GM12878 (cell line): ENCODE measurements at places on chromosomes 12 and 14. TPM values are rescaled to one million over a fixed set of nuclear protein-coding genes. Genes with fewer than 3 reads are reported as not detected.

CRIP1 gene
- 203 and 207 TPM in 2 replicates for polyA plus RNA-seq

DNA sequence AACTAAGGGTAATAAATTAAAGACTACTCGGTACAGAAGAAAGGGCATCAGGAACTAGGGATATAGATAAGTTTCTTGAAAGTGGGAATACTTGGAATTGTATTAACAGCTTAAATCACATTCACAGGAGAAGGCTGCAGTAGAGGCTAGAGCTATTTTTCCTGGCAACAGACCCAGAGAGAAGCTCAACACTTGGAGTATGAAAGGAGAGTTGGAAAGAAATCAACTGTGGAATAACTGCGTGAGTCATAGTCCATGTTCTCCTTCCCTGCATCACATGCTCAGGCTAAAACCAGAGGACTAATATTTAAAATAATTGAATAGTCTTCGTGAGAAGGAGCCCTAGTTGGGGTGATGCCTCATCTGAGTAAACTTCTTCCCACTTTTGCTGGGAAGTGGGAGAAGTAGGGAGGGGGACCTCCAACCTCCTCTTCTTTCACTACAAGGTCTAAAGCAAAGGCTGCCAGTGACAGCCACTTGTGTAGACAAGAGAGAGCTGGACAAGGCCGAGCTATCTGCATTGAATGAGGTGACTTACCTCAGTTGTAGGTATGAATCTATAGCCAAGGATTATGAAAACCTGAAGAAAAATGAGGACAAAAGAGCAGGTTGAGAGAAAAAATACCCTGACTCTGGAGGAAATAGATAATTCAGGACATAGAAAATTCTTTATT, 32.7 kb downstream of the DYRK2 start:
- H3K4me3 ChIP-seq = no peak overlapping the region
- no peak for DNase-seq
- H3K27ac ChIP-seq = no peak overlapping the region
- H3K36me3 ChIP-seq = no peaks in the 10 kb centered on the region
- no peaks in the 10 kb centered on the region for H3K4me1 ChIP-seq
- no peaks in the 10 kb centered on the region for H3K27me3 ChIP-seq

DNA sequence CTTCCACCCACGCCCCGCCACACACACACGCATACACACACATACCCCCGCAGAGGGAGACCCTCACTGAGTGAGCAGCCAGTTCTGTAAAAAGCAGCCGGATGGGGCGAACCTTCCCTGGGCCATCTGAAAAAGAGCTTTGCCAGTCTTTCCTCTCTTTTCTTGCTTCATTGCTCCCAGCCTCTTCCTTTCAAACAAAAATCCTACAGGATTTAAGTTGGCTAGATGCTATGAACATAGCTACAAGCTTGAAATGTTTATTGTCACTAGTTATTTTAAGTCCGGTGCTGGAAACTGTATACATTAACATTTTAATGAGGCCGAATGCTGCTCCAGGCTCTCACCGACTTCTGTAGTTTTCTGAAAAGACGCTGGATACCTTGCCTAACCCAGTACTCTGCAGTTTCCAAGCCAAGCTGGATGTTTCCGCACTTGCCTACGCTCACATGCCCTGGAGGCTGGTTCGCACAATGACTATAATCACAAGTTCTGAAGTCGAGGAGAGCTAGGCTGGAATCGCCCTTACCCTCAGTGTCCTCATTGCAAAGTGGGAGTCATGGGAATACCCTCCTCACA, 39.2 kb downstream of the LTBP2 start:
- no peak overlapping the region for H3K4me3 ChIP-seq
- H3K4me1 ChIP-seq = no peaks in the 10 kb centered on the region
- DNase-seq = no peak

DNA sequence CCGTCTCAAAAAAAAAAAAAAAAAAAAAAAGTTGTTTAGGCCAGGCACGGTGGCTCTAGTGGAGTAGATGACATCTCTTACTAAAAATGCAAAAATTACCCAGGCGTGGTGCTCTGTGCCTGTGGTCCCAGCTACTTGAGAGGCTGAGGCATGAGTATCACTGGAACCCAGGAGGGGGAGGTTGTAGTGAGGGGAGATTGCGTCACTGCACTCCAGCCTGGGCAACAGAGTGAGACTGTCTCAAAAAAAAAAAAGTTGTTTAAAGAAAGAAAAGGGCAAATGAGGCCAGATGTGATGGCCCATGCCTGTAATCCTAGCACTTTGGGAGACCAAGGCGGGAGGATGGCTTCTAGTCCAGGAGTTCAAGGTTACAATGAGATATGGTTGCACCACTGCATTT, 36.6 kb upstream of the SPPL3 start:
- H3K27me3 ChIP-seq = no peaks in the 10 kb centered on the region; the same call in 1 of the 2 replicates
- no peak overlapping the region for H3K27ac ChIP-seq
- no peaks in the 10 kb centered on the region for H3K36me3 ChIP-seq
